ENCODE measurements at places on chromosomes 16 and 17. TPM values are rescaled to one million over a fixed set of nuclear protein-coding genes. Genes with fewer than 3 reads are reported as not detected.

The CCL1 gene
- total RNA-seq: not detected

The OR3A2 gene
- total RNA-seq: 0.35 TPM

The WFDC1 gene
- not detected for total RNA-seq

The GPRC5C gene
- 0.33 TPM for total RNA-seq

The GCGR gene
- total RNA-seq: not detected

The EFCAB5 gene
- total RNA-seq: 0.56 TPM

The RPS15A gene
- total RNA-seq: 3,671 TPM

The UNC13D gene
- 123 TPM for total RNA-seq

The CLEC19A gene
- total RNA-seq: not detected

The NOTUM gene
- not detected for total RNA-seq

The WSCD1 gene
- total RNA-seq: not detected

The SLC16A3 gene
- 103 TPM for total RNA-seq

The CBX2 gene
- 0.14 TPM for total RNA-seq

The CD7 gene
- total RNA-seq: 385 TPM

The SKAP1 gene
- 59.9 TPM for total RNA-seq

The CIITA gene
- total RNA-seq: 5.8 TPM

The NUDT21 gene
- 99.1 TPM for total RNA-seq

The OTOP2 gene
- total RNA-seq: not detected

The TRIM65 gene
- 13.6 TPM for total RNA-seq

The PRKCB gene
- total RNA-seq: 62.8 TPM

The OSBPL7 gene
- total RNA-seq: 56.1 TPM

The CBFA2T3 gene
- total RNA-seq: 0.31 TPM

The CCDC154 gene
- total RNA-seq: 2.4 TPM

Data from CD8-positive, alpha-beta T cell (primary cell).